ENCODE measurements at places on chromosomes 1 and 21. TPM values are rescaled to one million over a fixed set of nuclear protein-coding genes. Genes with fewer than 3 reads are reported as not detected.

GABPA gene
- 34.6 TPM for total RNA-seq

SUSD4 gene
- total RNA-seq: not detected

UBL4B gene
- not detected for total RNA-seq

GRCh38 chr1:117365350-117366176 is 1.7 kb upstream of the MAN1A2 start:
- no peak for DNase-seq

CHODL gene
- 0.20 TPM for total RNA-seq

CNTN2 gene
- total RNA-seq: not detected

SLC2A5 gene
- total RNA-seq: 4.5 TPM

DNA sequence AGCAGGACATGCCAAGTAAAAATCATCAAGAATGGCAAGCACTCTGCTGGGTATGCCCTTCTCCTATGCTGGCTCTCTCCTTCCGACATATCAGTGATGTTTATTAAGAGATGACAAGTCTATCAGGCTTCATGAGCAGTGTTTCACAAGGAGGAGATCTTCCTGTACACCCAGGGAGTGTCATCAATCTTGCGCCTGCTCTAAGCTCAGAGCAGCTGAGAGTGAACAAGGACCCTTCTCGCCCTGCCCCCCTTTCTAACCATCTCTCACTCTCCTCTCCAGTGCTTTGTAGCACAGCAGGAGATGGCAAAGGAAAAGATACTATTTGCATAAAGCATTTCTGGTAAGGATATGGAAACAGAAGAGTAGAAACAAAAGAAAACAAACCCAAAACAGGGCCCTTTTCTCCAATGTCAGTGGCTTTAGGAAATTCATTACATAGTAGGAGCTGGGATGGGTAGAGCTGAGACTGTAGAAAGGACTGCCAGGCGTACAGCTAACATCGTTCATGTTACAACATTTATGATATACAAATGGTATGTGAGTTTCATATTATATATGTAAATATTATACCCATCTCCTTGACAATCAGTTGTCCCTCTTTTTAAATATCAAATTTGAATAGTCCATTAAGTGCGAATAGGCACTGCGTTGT is 201.7 kb downstream of the NUF2 start:
- no peak for DNase-seq

DNA sequence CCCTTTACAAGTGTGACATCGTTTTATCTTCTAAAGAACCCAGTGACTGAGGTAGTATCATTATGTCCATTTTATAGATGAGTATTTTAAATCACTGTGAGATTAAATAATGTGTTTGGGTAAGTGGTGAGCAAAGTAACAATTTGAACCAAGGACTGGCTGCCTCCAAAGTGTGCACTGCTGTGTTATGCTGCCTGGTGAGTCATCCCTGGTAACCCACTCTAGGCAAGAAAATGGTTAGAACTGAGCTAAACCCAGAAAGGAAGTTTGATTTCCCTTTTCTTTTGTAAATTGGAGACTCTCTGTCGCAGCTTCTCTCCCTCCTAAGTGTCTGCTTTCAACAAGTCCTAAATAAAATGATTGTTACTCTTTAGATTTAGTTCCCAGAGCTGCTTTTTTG is 342.8 kb upstream of the KAZN start:
- DNase-seq: no peak

OR2T35 gene
- 1.6 TPM for total RNA-seq

TNFRSF1B gene
- 98.6 TPM for total RNA-seq

- no peak for DNase-seq
These were observed 176.6 kb downstream of the GRIK3 start for GRCh38 chr1:36857754-36858153.

INTS11 gene
- total RNA-seq: 151 TPM

- DNase-seq: no peak
These were observed 5.1 kb upstream of the CDC42BPA start for GRCh38 chr1:227323171-227323966.

SAMD11 gene
- not detected for total RNA-seq

- DNase-seq: no peak
These were observed 18.0 kb downstream of the INKA2 start for GRCh38 chr1:111720977-111721786.
